ENCODE measurements at places on chromosomes 5 and 9.
A peak's percentile ranks its signal among the peaks of the same experiment; 100 is the strongest.

DNA sequence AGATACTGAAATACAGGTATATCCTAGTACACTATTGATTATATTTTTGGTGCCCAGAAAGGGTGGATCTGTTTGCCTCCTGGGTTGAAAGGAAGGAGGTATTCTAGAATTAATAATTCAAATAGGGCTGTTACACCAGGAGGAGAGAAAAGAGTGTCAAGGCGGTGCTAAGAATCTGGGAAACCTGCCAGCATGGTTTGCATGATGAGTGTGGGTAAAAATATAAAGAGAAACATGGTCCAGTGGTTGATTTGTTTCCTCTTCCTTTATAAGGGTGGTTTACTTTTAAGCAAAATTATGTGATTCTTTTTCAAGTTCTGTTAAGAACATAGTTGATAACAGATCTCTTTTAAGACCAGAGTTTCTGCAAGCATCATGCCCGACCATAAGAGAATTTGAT is 69.4 kb upstream of the NFIB start:
- DNase-seq: peak; percentile 59

DNA sequence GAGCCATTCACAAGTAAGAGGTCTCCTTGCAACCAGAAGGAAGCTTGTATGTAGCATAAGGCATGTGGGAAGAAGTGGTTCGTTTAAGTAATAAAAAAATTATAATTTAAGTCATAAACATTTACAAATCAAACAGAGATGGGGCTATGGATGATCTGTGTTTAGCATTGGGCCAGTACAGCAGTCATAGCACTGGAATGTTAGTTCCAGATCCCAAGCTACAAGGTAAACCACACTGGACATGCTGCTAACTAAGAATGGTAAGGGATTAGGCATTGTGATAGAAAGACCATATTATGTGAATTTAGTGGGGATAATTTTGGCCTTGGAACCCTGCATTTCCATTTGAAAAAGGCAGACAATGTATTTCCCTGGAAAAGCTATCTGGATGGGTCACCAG is 170.4 kb upstream of the KCNN2 start:
- DNase-seq: peak; percentile 11

GRCh38 chr9:132641216-132641615 is 28.6 kb downstream of the DDX31 start:
- no peak for DNase-seq

- DNase-seq: peak; percentile 97
Observed at GRCh38 chr9:99019510-99020331, 76.0 kb downstream of the COL15A1 start.

- DNase-seq: no peak
Observed at GRCh38 chr9:120136696-120137095, 443.3 kb downstream of the CDK5RAP2 start.

DNA sequence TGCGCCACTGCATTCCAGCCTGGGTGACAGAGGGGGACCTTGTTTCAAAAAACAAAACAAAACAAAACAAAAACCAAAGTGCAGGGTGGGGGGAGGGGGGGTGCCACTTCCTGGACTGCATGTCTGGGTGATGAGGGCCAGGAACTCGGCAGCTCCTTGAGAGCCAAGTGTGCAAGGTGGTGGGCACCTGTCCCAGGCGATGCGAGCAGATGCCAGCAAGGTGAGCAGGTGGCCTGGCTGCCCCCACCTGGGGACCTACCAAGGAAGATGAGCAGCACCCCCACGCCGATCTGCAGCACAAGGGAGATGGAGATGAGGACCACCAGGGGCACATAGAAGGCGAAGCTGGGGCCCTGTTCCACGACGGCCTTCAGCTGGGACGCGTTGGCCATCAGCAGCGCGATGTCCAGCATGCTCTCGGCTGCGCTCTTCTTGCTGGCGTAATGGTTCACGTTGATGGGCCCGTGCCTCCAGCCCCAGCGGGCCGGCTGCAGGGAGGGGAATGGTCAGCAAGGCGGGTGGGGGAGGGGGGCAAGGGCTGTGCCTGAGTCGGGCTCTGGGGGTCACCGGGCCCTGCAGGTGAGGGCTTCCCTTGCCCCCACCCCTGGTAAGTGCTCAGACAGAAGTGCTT is 7.8 kb downstream of the NINJ1 start:
- DNase-seq: no peak

- no peak for DNase-seq
Observed at GRCh38 chr5:87246061-87246460, 21.6 kb upstream of the RASA1 start.

DNA sequence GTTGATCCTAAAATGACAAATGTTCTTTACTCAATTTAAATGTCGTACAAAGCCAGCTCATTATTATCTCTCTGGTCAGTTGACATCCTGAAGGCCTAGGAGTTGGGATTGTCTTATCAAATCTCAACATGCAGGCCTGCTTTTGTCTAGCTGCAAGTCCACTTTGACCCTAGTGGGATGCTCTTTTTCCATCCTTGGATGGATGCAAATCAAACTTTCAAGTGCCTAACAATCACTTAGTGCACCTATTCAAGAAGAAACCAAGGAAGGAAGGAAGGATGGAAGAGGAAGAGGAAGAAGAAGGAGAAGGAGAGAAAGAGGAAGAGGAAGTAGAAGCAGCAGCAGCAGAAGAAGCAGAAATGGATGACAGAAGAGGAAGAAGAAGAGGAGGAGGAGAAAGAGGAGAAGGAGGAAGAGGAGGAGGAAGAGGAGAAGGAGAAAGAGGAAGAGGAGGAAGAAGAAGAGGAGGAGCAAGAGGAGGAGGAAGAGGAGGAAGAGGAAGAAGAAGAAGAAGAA is 109.6 kb downstream of the PIK3R1 start:
- no peak for DNase-seq

- DNase-seq: peak; percentile 91
Observed at GRCh38 chr5:172740428-172741205, 30.4 kb downstream of the DUSP1 start.

DNA sequence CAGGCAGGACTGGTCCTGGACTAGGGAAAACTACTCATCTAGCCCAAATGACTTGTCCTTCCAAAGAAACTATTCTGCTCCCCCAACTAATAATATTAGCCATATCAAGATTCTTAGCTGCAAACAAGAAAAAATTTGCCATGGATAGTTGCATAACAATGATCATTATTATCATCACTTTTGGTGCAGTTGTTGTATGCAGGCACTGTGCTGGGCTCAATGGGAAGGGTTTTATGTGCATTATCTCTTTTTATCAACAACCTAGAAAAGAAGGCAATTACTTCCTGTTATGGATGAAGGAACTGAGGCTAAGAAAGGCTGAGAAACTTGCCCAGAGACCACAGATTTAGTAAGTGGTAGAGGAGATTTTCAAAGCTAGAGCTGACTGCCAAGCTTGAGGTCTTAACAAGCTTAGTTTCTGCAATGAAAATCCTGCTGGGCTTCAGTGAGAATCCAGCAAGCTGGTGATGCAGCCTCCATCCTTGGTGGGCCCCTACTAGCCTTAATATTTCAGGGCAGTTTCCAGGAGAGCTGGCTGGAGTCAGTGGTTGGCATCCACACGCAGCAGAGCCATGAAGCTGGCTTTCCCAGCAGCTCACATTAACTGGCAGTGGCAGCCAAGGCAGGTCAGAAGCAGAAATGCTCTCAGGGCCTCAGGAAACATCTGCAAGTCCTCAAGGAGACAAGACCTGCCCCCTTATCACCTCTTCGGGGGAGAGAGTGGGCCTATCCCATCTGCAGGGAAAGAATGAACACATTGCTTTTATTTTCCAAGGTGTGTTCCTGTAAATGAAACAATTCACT is 20.5 kb upstream of the MEGF9 start:
- DNase-seq: no peak

DNA sequence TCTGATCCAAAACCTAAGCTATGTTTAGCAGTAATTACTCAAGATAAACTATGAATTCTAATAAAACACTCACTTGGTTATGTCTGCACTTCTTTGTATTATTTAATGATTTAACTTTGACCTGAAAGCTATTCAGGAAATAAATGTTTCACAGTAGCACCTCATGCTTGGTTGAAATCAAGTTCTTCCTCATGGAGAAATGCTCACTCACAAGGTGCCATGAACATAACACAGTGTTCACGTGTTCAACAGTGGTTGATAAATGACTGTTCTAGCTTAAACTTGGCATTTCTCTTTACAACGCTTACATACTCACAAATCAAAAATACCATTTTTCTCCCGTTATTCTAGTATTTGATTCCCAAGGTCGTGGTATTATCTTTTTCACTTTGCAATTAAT is 35.8 kb downstream of the PUM3 start:
- DNase-seq: no peak

DNA sequence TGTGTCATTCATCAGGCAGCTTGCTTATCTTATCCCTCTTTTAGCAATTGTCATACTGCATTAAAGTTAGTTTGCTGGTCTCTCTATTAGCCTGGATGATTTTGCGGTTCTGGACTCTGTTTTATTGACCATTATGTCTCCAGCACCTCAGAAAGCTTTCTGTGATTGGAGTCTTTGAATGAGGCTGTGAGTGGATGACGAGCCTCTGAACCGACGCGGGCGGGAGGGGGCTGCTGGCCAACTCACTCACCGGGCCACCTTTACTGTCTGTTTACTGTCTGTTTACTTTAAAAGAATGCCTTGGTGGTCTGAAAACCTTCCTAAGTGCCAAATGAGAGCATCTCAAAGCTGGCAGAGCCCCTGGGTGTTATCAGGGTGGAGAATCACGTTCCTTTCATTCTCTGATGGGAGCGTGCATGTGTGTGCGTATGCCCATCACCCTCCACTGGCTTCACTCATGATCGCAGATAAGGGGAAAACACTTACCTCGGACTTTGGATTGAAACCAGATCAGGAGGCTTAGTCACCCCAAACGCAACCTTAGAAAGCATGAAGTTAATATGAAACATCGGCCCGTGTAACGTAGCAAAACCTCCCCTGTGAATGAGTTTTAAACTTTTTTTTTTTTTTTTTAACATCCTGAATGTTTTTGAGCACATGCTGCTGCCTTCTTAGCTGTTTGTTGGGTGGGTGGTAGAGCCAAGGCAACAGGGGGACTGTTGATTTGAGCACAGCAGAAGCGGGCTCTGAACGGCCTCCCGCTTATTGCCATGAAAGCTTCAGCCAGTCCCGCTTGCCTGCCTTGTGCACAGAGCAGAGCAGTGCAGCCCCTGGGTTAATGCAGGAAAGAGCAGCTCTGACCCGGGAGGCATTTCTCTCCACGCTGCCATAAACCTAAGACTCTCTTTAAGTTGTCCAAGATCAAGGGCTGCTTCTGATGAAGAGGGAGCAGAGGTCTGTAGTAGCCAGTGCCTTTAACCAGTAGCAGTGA is 173.6 kb downstream of the GADD45G start:
- no peak for DNase-seq

- DNase-seq: no peak
Observed at GRCh38 chr5:129120158-129120581, 25.6 kb downstream of the ISOC1 start.

DNA sequence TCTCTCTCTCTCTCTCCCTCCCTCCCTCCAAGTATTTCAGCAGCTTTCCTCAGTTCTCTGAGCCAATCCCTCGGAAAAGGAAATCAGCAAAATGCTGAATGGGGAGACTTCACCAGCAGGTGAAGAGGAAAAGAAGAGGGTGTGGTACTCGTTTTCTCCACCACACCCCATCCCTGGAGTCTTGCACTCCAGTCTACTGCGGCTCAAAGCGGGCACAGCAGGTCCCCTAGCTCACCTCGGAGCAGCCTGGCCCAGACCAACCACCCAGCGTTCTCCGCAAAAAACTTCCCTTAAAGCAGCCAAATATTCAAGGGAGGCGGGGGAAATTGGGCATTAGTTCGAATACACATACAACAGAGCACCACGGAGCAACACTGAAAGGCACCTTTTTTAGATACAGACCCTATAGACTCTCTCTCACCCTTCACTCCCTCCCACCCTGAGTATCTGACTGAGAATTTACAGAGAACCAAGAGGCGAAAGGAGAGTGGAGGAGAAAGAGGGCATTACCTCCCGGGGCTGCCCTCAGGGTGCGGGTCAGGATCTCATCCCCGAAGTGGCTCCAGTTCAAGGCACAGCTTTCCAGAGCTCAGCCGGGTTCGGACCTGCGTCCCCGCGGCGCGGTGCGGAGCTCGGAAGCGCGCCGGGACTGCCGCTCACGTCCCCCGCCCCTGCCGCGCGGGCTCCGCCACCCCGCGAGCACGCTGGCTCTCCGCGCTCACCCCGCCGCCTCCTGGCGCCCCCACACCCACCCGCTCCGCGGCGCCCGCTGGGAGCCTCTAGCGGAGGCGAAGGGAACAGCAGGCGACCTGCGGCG is 1638.5 kb upstream of the C9orf72 start:
- DNase-seq: no peak

DNA sequence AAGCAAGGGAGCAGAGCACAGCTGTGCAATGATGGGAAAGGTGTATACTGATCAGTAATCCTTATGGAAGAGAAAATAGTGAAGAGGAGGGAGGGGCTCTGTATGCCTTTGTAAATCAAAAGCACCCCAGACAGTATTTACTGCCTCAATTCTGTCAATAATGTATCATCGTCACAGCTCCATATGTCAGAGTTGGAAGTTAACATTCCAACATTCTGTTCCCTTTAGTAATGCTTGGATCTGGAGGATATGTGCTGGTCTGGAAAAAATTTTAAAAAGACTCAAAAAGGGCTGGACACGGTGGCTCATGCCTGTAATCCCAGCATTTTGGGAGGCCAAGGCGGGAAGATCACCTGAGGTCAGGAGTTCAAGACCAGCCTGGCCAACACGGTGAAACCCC is 310.4 kb downstream of the ACTL7B start:
- no peak for DNase-seq

GRCh38 chr9:2228132-2228531 is 213.0 kb downstream of the SMARCA2 start:
- peak; percentile 26 for DNase-seq

- no peak for DNase-seq
Observed at GRCh38 chr5:90658620-90659019, 100.0 kb downstream of the ADGRV1 start.

DNA sequence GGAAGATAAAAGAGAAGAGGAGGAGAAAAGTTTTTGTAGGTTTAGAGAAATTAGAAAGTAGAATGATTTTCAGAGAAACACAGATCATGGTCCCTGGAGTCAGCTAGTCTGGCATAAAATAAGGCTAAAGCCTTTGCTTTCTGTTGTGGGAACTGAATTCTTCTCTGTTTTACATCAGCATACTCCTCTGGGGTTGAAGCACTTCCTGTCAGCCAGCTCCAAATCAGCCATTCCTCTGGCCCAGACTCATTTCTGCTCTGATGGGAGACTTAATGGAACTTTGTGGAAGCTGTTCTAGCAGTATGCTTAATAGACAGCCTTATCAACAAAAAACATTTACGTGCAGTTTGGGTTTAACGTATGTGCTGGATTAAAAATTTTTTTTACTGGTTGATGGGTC is 143.2 kb downstream of the HMHB1 start:
- peak; percentile 80 for DNase-seq

- no peak for DNase-seq
Observed at GRCh38 chr9:4574657-4575243, 84.5 kb downstream of the SLC1A1 start.
